ENCODE measurements at places on chromosomes 2 and 18.

DNA sequence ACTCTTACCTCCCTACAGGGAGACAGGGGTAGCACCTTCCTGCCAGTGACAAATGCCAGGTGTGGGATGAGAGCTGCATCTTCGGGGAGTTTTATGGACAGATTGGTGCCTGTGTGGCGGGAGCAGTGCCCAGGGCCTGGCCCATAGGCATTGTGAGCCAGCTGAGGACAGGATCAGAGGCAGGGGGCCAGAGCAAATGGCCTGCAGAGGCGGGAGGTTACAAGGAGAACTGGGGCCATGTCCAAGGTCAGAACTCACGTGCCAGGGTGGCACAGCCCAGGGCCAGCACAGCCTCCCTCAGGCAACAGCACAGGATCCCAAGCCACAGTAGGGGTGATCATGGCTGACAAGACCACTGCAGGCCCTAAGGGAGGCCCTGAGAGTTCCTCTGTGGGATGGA is 40.2 kb upstream of the MCFD2 start:
- DNase-seq = no peak

DNA sequence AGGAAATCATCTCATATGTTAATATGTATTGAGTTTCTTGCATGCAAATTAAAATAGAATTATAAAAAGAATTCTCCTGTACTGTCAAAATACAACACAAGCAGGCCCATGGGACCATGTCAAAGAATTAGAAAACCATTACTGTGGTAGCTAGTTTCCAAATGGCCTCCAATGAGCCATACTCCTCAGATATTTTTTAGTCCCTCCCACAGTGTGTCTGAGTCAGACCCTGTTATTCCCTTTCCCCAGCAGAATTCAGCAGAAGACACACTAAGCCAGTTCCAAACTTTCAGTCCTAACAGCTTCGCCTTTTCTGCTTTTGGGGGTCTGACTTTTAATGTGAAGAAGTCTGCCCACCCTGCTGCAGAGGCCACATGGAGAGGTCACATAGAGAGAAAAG is 86.7 kb downstream of the FIGN start:
- DNase-seq = no peak

DNA sequence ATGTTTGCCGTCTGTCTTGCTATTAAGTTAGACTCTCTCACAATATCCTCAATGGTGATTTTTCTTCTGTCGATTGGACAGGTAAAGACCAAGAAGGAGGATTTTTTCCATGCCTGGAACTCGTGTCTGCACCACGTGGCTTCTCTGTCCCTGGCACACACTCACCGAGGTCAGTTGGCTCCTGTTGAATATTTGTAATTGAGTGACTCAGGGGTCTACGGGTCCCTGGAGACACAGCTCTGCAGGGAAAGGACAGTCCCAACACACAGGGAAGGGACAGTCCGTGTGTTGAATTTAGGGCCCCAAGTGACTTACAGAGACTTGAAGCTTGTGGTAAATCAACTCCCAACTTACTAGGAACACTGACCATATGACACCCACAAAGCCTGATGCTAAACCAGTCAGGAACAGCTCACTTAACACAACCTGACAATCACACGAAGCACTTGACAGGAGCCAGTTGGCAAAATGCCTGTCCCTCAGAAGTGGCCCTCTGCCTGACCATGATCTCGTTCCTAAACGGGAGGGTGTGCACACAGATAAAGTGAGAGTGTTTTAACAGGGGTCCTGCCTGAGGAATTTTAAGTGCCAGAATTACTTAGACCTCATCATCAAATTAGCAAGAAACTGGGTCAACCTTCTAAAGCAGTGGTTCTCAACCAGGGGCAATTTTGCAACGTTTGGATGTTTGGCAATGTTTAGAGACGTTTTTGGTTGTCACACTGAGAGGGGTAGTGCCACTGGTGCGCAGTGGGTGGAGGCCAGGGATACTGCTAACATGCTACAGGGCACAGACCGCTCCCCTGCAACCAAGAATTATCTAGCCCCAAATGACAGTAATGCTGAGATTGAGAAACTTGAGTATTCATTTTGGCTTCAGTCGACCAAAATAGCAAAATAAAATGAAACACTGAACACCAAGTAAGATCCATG is 88.9 kb upstream of the BCL2L11 start:
- no peak for DNase-seq

GRCh38 chr2:20680744-20681375 is 13.9 kb downstream of the GDF7 start:
- DNase-seq = no peak

GRCh38 chr2:36137612-36138011 is 218.0 kb upstream of the CRIM1 start:
- DNase-seq = no peak

Measured in smooth muscle cell of the brain vasculature (primary cell).